Stimulated activated CD8-positive, alpha-beta memory T cell treated with anti-CD3 and anti-CD28 coated beads, Interleukin-2, amount 100 ng/mL, for 1 hour (primary cell): ENCODE measurements at places on chromosomes 2 and 18.

DNA sequence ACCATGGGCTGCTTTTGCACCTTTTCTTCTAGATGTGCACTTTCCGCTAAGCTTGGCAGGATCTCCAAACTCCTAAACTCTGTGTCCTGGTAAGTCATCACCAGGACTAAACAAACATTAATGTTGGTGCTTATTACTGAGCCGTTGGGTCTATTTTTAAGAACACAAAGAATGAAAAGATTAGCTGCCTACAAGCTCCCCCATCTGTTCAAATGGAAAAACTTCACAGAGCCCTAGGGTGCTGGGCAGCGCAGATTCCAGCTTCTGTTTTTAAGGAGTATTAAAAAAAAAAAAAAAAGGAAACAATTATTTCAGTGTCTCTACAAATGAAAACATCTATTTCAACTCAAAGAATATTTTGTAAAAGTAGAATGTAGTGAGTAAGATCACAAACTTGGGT is 97.8 kb upstream of the AQP4 start:
- DNase-seq = no peak

GRCh38 chr2:102025016-102025501 is 33.3 kb downstream of the IL1R2 start:
- DNase-seq = no peak

DNA sequence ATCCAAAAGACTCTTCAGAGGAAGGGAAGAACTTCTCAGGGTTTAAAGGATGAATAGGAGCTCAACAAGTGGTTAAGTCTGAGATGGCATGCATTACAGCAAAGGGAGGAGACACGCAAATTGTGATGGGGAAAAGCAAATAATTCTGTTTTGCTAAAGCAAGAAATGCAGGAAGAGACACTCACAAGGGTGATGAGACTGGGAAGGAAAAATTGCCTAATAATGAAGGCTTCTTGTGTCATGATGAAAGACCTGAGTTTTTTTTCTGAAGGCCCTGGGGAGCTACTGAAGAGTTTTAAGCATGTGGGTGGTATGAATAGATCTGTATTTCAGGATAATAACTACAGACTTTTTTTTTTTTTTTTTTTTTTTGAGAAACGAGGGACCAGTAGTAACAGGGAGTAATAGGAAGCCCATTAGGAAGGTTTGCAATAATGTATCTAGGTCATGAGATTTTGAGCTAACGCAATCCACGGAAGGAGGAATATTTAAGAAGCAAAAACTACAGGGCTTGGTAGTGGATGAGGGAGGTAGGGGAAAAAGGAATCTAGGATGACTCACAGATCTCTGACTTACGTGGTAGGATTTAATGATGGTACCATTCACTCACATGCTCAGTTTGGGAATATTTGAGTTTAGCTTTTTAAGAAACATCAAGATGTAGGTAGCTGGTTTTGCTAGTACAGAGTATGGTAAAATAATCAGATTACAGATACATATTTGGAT is 16.0 kb upstream of the SERPINB3 start:
- no peak for DNase-seq

DNA sequence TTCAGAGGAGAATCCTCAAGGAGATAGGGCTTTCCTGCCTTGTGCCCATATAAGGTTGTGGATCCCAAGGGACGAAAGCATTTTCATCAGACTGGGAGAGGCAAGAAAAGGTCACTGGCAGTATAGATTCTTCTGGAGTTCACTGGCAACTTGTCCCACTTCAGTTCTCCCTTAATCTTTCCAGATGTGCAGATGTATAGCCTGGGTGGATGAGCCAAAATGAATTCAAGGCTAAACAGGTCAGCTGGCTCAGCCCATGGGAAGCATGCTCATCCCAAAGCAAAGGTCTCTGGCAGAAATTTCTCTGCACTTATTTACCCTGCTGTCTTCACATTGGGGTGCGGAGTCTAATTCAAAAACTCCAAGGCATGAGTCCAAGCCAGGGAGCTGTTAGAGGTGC is 148.9 kb upstream of the TNP1 start:
- DNase-seq = no peak

- DNase-seq = no peak
Measured at GRCh38 chr18:79169958-79170555, 100.9 kb downstream of the ATP9B start.

DNA sequence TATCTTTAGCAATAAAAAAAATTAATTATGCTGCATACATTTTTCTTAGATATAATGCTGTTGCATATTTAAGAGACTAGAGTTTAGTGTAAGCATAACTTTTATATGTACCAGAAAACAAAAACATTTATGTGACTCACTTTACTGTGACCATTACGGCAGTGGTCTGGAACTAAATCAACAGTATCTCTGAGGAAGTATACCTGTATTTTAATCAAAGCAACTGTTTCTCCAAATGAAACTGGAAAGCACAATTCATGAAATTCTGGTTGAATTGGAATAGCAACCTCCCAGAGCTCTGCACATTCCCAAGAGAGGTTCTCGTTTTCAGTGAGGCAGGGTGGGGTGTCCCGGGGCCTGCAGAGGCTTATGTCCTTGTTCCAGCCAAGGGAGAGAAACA is 112.2 kb upstream of the TACR1 start:
- no peak for DNase-seq

DNA sequence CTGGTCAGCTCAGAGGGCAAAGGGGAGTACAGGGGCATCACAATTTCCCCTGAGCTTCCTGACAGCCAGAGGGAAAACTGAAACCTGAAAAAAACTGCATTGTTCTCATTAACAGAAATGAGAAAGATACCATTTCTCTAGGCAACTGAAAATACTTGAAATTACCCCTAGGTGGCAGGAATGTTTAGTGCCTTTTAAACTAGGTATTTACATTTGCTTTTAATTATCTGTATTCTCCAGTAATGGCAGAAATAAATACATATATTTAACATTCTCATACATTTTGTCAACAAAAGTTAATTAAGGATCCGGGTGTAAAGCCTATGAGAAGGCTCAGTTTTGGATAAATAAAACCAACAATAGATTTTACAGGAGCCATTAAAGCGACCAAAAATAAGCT is 34.5 kb downstream of the RPL31 start:
- no peak for DNase-seq

- no peak for DNase-seq
Measured at GRCh38 chr2:18399601-18400000, 160.9 kb downstream of the RDH14 start.

DNA sequence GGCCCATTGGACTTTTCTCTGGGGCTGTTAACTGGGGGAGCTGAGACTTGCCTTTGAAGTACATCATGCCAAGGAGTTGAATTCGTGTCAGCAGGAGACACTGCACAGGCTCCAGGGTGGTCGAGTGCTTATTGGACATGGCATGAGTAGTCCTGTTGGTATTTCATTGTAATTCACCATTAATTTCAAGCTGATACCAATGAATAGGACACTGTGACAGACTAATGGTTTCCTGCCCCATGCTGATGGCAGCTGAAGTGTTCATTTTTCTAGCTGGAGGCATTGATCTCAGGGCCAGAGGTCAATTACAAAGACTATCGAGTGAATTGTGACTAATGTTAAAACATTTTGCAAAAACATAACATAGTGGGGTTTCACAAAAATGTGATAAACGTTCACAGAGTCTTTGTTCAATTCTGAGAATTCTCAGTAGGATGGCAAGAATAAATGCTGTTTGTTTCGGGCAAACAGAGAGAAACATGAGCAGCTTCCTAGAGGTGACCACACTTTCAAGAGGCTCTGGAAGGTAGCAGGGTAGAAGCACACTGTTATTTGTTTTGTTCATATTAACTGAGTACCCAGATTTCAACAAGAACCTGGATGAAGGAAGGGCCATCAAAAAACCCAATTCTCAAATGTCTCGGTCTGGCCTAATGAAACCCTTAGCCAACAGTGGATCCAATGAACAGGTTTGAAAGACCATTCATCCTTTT is 90.6 kb upstream of the ARL4C start:
- no peak for DNase-seq

GRCh38 chr2:225040856-225041206 is 1.4 kb downstream of the DOCK10 start:
- DNase-seq = no peak

DNA sequence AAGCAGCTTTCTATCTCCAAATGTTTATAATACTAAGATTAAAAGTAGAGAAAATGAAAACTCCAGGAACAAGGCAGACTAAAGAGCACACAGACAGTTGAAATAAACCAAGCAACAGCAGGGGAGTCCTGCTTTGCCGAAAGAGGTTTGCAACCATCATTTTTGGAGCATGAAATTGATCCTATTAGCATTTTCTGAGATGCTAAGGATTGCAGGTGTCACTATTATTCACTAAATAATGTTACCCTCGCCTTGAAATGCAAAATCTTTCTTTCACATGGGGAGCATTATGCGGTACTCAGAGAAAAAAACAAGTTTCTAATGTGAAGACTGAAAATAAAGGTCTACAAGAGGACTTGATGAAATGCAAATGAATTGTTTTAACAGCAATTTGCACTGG is 81.7 kb upstream of the DNAJC10 start:
- no peak for DNase-seq

DNA sequence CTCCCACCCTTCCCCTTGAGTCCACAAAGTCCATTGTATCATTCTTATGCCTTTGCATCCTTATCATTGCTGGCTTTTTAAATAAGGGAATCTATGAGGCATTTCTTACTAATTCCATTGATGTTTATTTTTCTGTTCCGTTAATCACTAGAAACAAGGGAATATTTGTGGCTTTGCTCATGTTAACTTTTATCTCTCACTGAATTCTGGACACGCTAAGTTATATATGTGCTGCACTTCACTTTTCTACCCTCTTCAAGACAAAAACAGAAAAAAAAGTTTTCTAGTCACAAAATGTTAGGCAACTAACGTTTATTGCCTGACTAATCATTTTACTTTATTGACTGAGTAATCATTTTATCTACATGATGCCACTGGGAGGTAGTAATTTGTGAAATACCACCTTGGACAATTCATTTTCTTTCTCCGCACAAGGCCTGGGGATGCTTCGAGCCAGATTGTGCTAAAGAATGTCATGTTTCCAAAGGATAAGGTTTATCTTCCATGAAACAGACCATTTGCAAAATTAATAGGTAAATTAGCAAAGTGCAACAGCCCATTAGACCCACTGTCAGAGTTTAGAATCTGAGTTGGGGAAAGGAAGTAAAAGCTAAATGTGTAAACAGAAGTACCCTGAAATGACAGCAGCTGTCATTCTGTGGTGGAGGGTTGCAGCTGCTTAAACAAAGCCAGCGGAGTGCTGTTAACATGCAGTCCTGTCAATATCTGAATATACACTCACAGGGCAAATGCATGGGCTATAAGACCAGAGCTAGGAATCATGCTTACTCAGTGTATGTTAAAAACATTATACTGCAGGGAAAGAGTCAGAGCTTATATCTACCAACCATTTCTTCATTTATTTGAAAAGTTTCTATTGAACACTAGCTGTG is 658.7 kb downstream of the CNTNAP5 start:
- DNase-seq = no peak

GRCh38 chr18:7437870-7438269 is 129.2 kb upstream of the PTPRM start:
- no peak for DNase-seq

DNA sequence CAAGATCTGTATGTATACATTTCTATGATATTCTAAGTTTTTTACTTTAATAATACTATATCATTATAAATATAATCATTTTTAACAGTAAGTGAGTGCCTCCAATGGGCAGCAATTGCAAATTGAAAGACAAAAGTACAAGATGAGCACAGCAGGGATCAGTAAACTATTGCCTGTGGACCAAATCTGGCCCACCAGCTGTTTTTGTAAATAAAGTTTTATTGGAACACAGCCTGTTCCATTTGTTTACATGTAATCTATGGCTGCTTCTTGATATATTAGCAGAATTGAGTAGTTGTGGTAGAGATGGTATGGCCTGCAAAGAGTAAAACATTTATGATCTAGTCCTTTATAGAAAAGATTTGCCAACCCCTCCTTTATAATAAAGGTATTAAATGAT is 43.2 kb downstream of the CHST9 start:
- no peak for DNase-seq

- DNase-seq = no peak
Measured at GRCh38 chr2:70985956-70986355, 7.5 kb downstream of the ANKRD53 start.

DNA sequence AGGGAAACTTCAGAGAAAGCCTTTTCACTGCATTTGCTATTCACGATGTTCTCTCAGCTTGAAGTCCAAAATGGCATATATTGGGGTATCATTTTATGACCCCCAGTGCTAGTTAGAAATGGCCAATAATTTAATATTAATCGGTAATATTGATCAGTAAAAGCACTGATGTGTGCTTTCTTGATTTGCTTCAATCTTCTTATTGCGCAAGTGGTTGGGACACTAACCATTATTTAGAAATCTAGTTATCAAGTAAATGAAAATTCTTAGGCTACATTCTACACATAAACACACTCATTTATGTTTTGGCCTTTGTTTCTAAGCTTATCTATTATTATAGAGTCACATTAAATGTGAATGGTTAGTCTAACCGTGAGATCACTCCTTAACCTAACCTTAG is 49.7 kb upstream of the VWC2L start:
- DNase-seq = no peak
